ENCODE measurements at places on chromosomes 13 and 19. TPM values are rescaled to one million over a fixed set of nuclear protein-coding genes. Genes with fewer than 3 reads are reported as not detected.
A peak's percentile ranks its signal among the peaks of the same experiment; 100 is the strongest.

Gene CBY2
- 0.22 TPM for total RNA-seq

Gene TUBA3C
- total RNA-seq, result not detected

Gene FDX2
- 16.8 TPM for total RNA-seq

Gene DLL3
- 0.16 TPM for total RNA-seq

Gene IGFL1
- not detected for total RNA-seq

Gene FCAR
- not detected for total RNA-seq

Gene GPR183
- total RNA-seq, result 100 TPM

DNA sequence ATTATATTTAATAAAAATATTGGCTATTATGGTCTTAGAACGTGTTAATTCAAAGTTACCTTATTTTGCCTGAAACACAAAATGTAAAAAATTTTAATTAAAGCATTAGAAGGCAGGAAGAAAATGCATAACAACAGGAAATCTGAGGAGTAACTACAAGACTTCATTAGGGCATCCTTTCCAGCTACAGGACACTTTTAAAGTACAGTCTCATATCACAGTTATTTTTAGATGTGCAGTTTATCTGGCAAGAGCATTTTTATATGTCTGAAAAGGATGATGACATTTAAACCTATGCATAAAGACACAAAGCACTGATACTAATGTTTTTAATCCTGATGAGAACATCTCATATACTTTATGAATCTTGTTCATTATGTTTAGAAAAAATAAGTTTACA, 247.5 kb downstream of the VWA8 start:
- no peaks in the 10 kb centered on the region for H3K4me1 ChIP-seq
- no peaks in the 10 kb centered on the region for H3K36me3 ChIP-seq
- no peak overlapping the region for H3K4me3 ChIP-seq
- H3K27ac ChIP-seq, result no peak overlapping the region
- no peak for DNase-seq
- no peaks in the 10 kb centered on the region for H3K27me3 ChIP-seq

DNA sequence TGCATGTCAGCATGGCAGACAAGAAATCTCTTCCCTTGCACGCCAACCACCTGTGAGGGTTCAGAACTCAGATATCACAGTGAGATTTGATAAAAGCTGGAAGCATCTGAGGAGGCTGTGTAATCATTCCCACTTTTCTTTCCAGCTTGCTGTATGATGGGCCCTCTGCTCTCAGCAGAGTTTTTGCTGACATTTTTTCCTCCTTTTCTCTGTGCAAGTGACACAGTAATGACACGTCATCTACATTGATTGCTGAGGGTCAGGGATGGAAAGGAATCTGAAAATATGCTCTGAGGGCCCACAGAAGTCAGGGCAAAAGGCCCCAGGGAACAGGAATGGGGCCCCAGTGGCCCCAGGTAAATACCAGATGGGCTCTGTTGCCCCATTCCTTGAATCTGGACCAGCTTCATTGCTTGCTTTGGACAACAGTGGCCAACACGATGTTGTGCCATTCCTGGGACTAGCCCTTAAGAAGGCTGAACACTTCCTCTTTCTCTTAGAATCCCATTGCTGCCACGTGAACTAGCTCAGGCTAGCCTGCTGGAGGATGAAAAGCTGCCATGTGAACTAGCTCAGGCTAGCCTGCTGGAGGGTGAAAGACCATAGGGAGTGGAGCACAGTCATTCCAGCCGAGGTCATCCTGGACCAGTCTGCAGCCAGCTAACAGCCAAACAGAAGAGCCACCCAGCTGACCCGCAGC, 68.2 kb downstream of the CACNA1A start:
- peaks cover 8% of the 10 kb centered on the region for H3K27me3 ChIP-seq
- no peak overlapping the region for H3K27ac ChIP-seq
- DNase-seq, result no peak
- H3K4me3 ChIP-seq, result no peak overlapping the region
- no peaks in the 10 kb centered on the region for H3K4me1 ChIP-seq
- no peaks in the 10 kb centered on the region for H3K36me3 ChIP-seq

GRCh38 chr19:39203372-39204341, at the start of gene SYCN:
SYCN (minus strand) TSS chr19:39204263; CDS start chr19:39204254, 9 bp downstream.
- no peak for DNase-seq
- H3K36me3 ChIP-seq, result no peaks in the 10 kb centered on the region

GRCh38 chr19:10110076-10110971, 1.2 kb upstream of the P2RY11 start:
- DNase-seq, result no peak
- no peaks in the 10 kb centered on the region for H3K27me3 ChIP-seq
- H3K4me3 ChIP-seq, result no peak overlapping the region
- H3K36me3 ChIP-seq, result peaks cover 58% of the 10 kb centered on the region
- H3K4me1 ChIP-seq, result peaks cover 94% of the 10 kb centered on the region

DNA sequence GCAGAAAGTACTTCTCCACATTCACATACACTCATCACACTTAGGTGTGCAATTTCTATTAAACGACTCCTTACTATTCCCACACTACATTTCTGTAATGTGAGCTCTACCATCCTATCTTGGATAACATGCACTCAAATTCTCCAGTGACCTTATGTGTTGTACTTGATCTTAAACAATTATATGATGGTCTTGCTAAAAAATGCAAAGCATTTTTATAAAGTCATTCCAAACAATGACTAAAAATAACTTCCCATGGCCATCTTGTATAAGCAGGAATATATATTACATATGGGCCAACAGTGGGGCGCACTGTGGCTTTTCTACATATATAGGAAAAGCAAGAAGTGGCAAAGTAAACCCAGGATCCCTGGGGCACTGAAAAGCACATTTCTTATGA, 155.5 kb downstream of the FLT1 start:
- no peaks in the 10 kb centered on the region for H3K36me3 ChIP-seq
- peaks cover 2% of the 10 kb centered on the region for H3K4me1 ChIP-seq

DNA sequence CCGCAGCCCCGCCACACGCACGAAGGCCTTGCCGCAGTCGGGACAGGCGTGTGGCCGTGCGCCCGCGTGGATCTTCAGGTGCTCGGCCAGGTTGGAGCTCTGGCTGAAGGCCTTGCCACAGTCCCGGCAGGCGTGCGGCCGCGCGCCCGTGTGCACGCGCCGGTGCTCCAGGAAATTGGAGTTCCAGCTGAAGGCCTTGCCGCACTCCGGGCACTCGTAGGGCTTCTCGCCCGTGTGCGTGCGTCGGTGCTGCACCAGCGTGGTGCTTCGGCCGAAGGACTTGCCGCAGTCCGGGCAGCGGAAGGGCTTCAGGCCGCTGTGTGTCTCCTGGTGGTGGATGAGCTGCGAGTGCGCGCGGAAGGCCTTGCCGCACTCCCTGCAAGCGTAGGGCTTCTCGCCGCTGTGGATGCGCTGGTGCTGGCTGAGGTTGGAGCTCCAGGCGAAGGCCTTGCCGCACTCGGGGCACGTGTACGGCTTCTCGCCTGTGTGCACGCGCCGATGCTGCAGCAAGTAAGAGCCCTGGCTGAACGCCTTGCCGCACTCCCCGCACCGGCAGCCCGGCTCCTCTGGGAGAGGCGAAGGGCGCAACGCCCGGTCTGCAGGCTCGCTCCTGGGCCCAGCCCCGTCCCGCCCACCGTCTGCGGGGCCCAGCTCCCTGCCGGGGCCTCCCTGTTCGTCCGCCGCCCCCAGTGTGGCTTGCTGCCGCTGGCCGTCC, 3.6 kb upstream of the A1BG start:
- no peak for DNase-seq
- H3K27ac ChIP-seq, result no peak overlapping the region
- H3K4me1 ChIP-seq, result peaks cover 39% of the 10 kb centered on the region
- H3K27me3 ChIP-seq, result no peaks in the 10 kb centered on the region
- H3K36me3 ChIP-seq, result no peaks in the 10 kb centered on the region

DNA sequence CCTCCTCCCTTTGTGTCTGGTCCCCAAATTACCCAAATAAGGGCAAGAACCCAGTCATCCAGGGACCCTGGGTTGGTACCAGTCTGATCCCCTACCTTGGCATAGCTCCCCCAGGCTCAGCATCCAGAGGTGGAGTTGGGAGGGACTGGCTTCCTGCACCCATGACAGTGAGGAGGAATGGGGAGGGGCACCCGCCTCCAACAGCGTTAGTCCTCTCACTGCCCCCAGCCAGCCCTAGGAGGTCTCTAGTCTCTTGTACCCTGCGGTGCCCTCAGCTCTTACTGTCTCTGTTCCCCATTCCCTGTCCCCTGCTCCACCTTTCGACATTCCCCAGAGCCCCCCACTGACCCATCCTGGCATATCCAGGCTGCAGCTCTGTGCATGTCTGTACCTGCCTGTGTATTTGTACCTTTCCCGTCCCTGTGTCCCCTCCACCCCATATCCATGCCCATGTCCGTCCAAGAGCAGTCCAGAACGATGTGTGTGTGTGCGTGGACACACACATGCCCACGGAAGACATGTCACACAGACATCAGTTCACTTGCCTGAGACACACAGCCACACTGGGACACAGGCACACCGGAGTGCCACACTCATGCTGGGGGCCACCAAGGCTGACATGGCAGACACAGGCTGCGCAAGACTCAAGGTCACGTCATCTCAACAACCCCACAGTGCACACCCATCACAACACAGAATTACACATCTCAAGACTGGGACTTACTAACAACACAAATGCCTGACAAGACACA, 17.8 kb downstream of the ERFL start:
- H3K27me3 ChIP-seq, result peaks cover 36% of the 10 kb centered on the region
- no peak overlapping the region for H3K27ac ChIP-seq
- no peak overlapping the region for H3K4me3 ChIP-seq
- no peak for DNase-seq
- peaks cover 20% of the 10 kb centered on the region for H3K36me3 ChIP-seq

DNA sequence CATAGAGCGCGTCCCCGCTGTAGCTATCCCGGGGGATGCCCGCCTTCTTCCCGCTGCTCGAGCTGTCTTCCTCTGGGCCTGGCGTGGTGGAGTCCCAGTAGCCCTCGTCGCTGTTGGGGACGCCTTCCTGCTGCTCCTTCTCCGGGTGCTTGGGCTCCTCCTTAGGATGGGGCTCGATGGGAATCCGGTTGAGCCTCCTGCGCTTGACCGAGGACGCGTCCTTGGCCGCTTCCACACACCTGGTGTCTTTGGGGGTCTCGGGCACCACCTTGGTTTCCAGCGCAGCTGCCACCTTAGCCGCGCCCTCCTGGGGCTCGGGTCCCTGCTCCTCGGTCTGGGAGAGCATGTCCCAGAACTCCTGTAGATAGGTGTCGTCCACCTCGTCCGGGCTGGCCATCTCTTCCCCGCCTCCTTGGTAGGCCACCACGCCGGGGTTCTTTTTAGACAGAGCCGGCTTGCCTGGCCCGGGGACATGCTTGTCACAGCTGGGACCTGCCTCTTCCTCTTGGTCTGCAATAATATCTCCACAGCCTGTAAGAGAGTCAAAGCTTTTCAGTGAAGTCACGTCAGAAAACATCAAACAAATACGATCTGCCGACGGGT, 2.0 kb downstream of the AMER2 start:
- H3K4me1 ChIP-seq, result peaks cover 10% of the 10 kb centered on the region
- H3K27me3 ChIP-seq, result peaks cover 34% of the 10 kb centered on the region
- DNase-seq, result no peak
- no peak overlapping the region for H3K27ac ChIP-seq

- no peaks in the 10 kb centered on the region for H3K36me3 ChIP-seq
- H3K27me3 ChIP-seq, result peaks cover 10% of the 10 kb centered on the region
- no peak overlapping the region for H3K27ac ChIP-seq
- H3K4me1 ChIP-seq, result no peaks in the 10 kb centered on the region
Measured at GRCh38 chr19:31421082-31421481, 71.8 kb upstream of the TSHZ3 start.

- no peaks in the 10 kb centered on the region for H3K36me3 ChIP-seq
- no peaks in the 10 kb centered on the region for H3K27me3 ChIP-seq
- H3K27ac ChIP-seq, result no peak overlapping the region
- DNase-seq, result no peak
Measured at GRCh38 chr13:100904293-100904976, 229.8 kb upstream of the TMTC4 start.

- no peaks in the 10 kb centered on the region for H3K27me3 ChIP-seq
Measured at GRCh38 chr19:2027361-2027760, 11.8 kb upstream of the BTBD2 start.

DNA sequence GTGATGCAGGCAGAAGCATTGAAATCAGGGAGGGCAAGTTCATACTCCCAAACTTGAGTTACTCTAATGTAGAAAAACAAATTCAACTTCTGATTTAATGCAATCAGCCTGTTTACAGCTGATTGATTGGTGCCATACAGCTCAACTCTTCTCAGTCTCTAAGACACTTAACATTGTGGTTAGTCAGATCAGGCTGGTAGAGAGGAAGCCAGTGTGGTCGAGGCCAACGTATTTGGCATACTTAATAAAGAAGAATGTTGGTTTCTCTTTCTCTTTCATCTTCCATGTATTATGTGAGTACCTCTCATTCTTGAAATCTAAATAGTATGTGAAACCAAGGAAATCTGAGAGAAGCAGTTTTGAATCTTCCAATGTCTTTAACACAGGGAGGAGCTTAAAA, 255.0 kb upstream of the SLITRK1 start:
- peak; percentile 60 for DNase-seq
- no peak overlapping the region for H3K4me3 ChIP-seq
- peaks cover 9% of the 10 kb centered on the region for H3K4me1 ChIP-seq
- no peaks in the 10 kb centered on the region for H3K36me3 ChIP-seq
- H3K27ac ChIP-seq, result peak overlapping the region; percentile 80
- H3K27me3 ChIP-seq, result no peaks in the 10 kb centered on the region
